Epithelial cell of esophagus (primary cell): ENCODE measurements at places on chromosomes 7 and 10.

DNA sequence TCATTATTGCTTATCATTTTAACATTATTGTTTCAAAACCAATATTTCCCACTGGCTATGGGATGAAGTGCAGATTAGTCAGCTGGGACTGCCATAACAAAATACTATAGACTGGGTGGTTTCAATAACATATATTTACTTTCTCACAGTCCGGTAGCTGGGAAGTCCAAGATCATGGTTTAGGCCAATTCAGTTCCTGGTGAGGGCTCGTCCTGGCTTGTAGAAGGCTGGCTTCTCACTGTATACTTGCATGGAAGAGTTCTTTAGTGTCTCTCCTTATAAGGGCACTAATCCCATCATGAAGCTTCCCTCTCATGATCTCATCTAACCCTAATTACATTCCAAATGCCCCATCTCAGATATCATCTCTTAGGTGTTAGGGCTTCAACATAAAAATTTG is 101.3 kb downstream of the CHRM2 start:
- peak; percentile 70 for DNase-seq

GRCh38 chr7:123343611-123344010 is 143.8 kb upstream of the SLC13A1 start:
- DNase-seq = no peak

DNA sequence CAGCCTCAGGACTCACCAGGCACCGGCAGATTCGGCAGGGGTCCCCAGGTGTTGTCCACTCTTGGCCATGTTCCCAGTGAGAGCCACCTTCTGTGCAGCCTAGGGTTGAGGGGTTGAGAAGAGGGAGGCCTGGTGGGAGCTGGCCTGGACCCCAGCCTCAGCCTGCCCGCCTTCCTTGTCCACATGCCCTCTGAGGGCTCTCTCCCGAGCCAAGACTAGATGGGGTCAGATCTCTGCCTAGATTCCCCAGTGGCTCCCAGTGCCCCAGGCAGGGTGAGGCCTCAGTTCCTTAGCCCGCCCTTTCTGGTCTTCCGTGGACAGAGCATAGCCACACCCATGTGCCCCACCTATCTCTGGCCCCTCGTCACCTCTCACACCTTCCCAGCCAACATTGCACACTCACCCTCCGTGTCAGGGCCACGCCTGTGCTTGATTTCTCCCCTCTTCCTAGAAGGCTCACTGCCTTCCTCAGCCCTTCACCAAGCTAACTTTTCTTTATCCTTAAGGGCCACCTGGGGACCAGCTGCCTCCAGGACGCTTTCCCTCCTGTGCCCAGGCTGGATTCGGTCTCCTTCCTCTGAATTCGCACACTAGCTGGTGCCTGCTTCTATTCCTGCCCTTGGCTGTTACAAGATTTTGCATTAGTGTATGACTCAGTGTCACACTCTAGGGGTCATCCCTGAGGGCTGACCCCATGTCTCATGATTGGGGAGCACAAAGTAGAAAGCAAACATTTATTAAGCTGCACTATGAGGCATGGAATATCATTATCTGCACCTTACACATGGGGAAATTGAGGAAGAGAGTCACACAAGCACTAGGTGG is 7.5 kb downstream of the KCP start:
- peak; percentile 30 for DNase-seq

DNA sequence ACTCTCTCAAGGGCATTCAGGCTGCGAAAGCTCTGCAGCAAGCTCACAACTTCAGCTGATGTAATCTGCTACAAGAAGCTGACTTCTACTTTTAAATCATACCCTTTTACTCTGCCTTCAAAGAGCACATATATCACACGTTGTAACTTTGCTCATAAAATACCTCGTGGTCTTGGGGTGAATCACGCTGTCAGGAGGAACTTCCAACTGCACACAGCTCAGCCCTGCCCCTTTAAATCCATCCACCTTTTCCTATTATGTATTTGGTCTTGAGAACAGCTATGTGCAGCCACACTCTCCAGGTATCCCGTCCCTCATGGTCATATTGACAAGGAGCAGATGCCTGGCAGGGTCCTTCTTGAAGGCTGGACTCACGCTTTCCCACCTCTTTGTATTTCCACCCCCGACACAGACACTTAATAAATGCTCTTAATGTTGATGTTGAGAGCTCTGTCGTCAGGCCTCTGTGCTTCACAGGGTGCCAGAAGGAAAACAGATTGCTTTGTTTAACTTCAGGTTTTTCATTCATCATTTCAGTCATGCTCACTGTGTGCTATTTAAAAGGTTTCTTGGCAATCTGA is 47.6 kb downstream of the ICA1 start:
- peak; percentile 11 for DNase-seq

GRCh38 chr10:71173466-71173865 is 38.9 kb upstream of the UNC5B start:
- no peak for DNase-seq

- DNase-seq = no peak
These were observed 19.8 kb upstream of the KDM7A start for GRCh38 chr7:140196361-140197217.

DNA sequence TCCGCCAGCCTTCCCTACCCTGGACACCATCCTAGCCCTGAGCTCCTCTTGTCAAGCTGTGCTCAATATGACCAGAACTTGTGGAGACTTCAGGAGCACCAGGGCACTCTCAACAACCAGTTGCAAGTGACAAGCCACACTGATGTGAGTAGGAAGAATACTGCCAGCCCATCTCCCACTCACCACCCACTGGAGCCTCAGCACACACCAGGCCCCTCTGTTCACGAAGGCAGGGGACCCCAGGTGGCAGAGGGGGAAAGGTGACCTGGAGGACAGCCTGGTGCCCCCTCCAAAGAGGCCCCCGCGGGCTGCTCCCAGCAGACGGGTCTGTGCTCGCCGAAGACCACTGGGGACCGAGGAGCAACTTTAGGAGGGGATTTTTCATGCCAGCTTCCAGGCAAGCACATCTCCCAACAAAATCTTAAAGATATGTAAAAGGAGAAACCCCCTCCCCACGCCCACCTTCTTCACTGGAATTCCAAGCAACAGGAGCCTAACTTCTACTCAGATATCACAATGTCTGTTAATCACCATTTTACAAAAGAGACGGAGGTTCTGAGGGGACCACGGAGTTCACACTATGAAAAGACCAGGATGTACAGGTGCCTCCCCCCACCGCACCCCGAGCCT is 1.0 kb downstream of the MMD2 start:
- DNase-seq = no peak

DNA sequence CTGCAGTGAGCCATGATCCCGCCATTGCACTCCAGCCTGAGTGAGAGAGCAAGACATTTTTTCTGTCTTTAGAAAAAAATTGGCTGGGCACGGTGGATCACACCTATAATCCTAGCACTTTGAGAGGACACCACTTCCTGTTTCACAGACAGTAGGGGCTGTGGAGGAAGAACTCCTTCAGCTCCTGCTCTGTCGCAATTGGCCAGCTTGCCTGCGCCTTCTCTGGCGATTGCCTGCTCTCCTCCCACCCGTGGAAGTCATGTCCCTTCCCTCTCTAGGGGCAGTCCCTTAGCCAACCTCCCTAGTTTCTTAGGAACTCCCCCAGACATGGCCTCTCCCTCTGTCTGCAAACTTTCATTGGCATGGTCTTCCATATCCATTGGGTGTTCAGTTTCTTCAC is 8.7 kb downstream of the PDSS1 start:
- no peak for DNase-seq

GRCh38 chr10:33098951-33099663 is 141.1 kb upstream of the ITGB1 start:
- no peak for DNase-seq

- peak; percentile 50 for DNase-seq
These were observed 35.1 kb upstream of the DNAH11 start for GRCh38 chr7:21507627-21508343.

GRCh38 chr10:96496281-96496925 is 17.3 kb downstream of the TLL2 start:
- DNase-seq = peak; percentile 50

DNA sequence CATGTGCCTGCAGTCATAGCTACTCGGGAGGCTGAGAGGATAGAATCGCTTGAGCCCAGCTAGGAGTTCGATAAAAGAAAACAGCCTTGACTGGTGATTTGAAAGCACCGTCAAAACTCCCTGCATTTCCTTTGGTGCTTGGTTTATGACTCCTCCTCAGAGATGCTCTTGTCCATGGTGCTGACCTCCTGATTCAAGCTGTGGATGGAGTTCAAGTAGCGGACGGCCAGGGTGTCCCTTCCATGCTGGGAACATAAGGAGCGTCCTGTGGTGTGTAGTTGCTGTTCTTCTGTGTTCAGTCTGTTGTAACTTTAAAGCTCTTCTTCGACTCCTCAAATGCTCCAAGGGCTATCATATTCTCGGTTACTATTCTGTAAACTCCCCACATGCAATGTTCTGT is 382.5 kb upstream of the KIAA1217 start:
- peak; percentile 50 for DNase-seq

DNA sequence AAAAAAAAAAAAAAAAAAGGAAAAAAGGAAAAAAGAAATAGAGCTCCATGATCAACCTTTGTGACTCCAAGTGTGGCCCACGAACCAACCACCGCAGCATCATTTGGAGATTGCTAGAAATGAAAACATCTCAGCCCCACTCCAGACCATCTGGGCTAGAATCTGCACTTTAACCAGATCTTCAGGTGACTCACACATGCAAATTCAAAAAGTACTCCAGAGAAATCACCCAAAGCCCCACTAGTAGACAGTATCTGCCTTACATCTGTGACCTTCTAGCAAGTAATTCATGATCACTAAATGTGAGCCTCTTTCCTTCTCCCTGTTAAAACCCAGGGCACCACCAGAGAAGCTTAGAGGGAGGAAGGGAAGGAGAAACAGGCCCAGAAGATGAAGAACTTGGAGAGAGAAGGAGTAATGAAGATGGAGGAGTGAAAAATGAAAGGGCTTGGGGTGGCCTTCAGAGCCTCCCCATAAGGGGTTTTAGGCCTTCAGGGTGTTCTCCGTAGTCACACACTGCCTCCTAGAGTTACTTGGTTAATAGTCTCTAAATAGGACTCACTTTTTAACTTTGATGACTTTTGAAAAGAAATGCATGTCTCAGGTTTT is 94.0 kb downstream of the SLC37A3 start:
- peak; percentile 35 for DNase-seq

GRCh38 chr10:82628373-82628772 is 753.4 kb downstream of the NRG3 start:
- DNase-seq = no peak

- DNase-seq = no peak
These were observed 22.6 kb downstream of the COL1A2 start for GRCh38 chr7:94417306-94417705.

DNA sequence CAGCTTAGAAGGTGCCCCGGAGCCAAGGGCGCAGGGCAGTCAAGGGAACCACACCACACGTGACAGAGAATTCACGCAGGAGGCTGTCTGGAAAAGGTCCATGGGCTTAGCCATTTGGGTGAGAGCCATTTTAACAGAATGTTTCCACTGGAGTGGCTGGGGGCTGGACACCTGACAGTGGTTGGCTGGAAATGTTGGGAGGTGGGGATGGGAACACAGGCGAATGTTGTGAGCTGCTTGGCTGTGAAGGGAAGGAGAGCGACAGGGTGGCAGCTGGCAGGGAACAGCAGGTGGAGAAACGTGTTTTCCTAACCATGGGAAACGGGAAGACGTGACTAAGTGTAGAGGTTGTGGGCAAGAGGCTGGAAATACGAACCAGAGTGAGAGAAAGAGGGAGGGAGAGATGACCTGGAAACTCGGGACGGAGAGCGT is 100.5 kb upstream of the ZNF32 start:
- no peak for DNase-seq

- DNase-seq = peak; percentile 31
These were observed 38.9 kb downstream of the HK1 start for GRCh38 chr10:69317175-69317604.

- no peak for DNase-seq
These were observed 428.2 kb upstream of the GALNT17 start for GRCh38 chr7:70703785-70704184.

DNA sequence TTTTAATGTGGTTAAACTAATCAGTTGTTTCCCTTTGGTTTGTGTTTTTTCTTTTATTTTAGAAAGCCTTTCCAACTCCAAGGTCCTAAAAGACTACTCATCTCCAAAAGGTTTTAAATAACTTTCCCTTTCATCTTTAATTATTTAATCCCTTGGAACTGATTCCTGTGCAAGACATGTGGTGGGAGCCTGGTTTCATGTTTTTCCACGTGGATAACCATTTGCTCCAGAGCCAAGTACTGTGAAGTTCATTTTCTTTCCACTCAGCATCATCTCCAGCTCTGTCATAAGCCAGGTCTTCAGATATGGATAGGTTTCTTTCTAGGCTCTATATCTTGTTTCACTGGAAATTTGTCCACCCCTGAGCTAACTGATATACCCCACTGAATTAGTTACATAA is 16.7 kb downstream of the PPP1R3C start:
- DNase-seq = no peak

DNA sequence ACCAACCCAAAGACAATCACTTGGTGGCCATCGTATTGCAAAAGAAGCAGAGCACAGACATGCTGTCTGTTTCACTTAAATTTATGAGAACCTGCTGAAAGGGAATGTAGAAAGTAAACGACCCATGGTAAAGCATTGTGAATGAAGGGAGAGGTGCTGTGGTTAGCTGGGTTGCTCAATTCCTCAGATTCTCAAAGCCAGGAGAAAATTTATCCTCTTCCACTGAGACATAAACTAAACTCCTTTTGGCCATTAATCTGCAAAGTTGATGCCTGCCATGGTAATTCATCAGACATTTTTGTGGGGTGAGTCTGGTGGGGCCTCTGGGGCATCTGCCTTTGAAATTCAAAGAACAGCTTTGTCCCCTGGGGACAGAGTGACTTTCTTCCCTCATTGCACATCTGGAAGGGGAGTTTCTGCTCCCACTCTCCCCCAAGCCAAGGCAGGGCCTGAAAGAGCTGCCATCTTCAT is 951.0 kb downstream of the LRMDA start:
- DNase-seq = peak; percentile 7

DNA sequence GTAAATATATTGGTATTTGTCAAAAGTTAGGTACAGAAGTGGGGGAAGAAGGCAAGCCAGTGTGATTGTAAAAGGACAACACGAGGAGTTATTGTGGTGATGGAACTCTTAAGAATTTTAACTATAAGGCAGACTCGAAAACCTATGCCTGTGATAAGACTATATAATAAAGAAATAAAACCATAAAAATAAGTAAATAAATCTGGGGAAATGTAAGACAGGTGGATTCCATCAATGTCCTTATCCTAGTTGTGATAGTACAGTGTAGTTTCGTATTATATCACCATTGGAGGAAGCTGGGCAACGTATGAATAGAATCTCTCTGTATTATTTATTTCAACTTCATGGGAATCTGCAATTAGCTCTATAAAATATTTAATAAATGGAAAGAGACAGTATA is 395.7 kb downstream of the CDC14C start:
- DNase-seq = no peak

- DNase-seq = no peak
These were observed 92.8 kb downstream of the ICA1 start for GRCh38 chr7:8169171-8169570.

- peak; percentile 70 for DNase-seq
These were observed 6.3 kb downstream of the SMURF1 start for GRCh38 chr7:99137411-99138180.

DNA sequence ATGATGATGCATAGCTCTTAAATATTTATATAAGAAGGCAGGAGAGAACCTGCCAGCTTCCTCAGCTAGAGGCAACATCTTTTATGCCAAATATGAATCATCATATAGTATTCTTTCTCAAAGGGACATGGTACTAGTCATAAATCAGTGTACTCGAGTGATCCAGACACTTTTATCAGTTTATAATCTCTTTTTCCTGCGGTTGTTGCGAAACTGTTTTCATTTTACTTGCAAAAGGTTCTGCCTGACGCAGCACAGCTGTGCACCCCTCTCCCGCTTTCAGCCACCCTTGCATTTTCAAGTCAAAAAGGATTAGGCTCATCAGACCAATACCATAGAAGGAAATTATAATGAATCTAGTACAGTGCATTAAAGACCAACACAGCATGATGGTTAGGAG is 332.3 kb upstream of the PRKCQ start:
- DNase-seq = peak; percentile 84
